Stimulated activated CD8-positive, alpha-beta memory T cell treated with anti-CD3 and anti-CD28 coated beads, Interleukin-2, amount 100 ng/mL, for 1 hour (primary cell): ENCODE measurements at places on chromosomes 3 and 15.

DNA sequence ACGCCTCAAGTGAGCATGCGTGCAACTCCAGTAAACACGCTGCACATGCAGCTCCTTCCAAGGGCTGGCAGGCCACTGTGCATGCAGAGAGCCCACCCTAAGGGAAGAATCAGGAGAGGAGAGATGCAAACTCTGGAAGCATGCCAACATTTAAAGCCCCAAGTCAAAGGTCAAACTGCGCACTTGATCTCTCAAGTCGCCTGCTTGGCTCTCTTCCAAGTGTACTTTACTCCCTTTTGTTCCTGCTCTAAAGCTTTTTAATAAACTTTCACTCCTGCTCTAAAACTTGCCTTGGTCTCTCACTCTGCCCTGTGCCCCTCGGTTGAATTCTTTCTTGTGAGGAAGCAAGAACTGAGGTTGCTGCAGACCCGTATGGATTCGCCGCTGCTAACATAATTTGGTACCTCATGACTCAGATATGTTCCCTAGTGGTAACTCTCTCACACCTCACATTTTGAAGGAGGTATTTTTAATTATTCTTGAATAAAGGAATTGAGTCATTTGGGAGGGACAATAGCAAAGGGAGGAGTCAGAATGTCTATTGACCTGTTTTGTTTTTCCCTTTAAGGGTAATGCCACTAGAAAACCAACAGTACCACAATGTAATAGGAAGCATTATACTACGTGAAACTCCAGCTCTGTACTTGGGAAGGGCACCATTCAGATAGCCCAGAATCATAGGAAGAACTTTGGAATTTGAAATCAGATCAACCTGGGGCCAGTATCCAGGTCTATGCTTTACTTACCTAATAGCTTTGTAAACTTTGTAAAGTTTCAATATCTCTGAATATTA, 19.6 kb upstream of the DGKG start:
- DNase-seq, result no peak

DNA sequence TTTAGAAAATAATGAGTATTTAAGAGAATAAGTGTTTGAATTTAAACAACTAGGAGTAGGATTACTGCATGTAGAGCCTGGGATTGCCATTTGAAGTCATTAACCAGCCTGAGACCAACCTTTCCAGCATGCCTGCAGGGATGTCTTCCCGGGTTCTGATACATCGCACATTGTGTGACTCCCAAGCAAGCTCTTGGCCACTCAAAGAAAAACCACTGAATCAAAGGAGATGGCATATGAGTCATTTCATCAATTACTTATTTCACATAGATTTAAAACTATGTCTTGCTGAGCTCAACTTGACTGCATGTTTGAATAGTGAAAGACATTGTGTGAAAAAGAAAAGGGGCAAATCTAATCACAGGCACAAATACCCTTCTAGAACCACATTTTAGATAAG, 15.0 kb upstream of the THBS1 start:
- DNase-seq, result no peak

- DNase-seq, result no peak
Measured at GRCh38 chr15:30933293-30933692, 29.6 kb downstream of the FAN1 start.

DNA sequence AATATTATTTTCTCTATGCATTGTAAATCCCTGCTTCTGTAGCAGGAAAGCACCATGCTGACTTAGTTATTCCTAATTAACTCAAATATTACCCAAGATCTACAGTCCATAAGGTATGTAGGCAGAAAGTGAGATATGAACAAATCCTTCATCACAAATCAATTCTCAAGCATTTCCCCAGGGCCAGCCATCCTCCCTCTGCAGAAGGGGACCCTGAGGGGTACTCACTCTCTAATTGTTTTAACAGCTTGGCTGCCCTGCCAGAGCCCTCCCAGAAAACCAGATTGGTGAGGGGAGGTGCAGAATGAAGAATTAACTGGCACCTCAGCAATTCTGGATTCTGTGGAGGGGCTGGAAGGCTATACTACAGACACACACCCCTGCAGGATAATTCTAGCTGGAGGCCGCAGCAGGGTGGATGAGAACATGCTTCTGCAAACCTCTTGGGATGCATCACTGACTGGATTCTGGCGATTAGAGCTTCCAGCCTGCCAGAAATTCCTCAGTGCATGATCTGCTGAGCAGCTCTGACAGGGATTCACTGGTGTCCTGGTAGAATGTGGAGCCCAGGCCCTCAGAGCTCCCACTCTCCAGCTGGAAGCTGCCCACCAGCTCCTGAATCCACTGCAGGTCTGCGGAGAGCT, 88.6 kb upstream of the HERC1 start:
- DNase-seq, result no peak

- no peak for DNase-seq
Measured at GRCh38 chr3:119767936-119768601, 13.8 kb upstream of the NR1I2 start.

GRCh38 chr3:11588755-11589154, 55.0 kb downstream of the VGLL4 start:
- DNase-seq, result no peak

DNA sequence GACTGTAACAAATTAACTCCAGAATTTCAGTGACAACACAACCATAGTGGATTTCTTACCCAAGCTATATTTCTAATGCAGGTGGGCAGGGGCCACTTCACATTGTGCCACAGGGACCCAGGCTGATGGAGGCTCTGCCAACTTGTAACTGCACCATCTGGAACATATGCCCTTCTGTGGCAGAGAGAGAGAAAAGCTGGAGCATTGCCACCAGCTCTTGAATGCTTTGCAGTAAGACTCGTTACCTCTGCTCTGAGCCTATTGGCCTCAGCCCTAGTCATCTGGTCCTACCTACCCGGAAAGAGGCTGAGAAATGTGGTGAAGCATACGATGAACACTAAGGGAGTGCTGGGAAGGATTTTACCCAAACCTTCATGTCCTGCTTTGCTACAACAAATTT, 587.1 kb downstream of the ZNF385D start:
- DNase-seq, result no peak

DNA sequence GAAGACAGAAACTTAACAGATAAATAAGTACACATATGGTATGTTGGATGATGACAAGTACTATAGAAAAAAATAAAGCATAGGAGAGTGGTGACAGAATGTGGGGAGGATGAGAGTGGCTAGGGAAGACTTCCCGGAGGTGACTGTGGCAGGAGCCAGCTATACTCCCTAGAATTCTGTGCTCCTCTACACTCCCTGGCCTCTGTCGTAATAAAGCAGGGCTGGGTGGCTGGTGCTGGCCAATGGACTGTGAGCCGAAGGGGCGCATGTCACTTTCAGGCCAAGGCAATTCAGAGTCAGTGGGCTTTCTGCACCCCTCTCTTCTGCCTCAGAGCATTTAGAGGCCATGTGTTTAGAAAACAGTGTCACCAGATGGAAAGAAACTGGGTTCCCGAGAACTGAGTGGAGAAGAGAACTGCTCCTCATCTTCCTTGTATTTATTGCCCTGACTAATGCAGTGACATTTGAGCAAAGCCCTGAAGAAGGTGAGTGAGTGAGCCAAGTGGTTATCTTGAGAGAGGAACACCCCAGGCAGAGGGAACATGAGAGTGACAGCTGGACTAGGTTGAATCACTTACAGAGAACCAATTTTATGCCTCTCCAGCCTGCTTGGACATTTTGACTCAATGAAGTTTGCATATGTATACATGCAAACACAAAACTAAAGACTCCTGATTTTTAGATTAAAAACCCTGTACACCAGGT, 5.2 kb upstream of the VPS8 start:
- DNase-seq, result no peak

DNA sequence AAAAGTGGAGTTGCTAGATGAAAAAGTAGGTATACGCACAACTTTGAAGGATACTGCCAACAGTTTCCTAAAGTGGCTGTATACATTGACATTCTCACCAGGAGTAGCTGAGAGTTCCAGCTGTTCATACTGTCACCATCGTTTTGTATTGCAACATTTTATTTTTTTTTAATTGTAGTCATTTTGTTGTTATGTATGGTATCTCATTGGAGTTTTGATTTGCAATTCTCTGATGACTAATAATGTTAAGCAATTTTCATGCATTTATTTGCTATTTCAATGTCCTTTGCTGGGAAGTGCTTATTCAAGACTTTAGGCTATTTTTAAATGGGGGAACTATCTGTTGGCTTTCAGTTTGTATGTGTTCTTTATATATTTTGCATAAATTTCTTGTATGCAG, 185.1 kb upstream of the TGFBR2 start:
- DNase-seq, result no peak

- no peak for DNase-seq
Measured at GRCh38 chr3:41522612-41523011, 323.3 kb downstream of the CTNNB1 start.

DNA sequence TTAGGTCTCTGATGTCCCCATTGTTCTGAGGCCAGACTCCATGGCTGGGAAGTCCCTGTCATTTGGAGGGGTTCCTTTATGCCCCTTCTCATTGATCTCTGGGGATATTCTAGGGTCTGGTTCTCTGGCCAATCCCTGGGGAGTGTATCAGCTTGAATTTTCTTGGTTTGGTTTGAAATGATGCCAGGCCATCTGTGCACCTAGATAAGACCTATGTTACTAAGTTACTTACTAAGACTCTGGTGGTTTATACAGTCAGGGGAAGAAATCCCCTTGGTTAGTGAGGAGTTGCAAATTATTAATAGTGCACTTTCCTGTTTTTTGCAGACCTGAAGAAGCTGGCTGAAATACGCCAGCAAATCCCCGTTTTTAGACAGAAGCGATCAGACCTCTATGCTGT, 20.3 kb downstream of the NIT2 start:
- no peak for DNase-seq
